ENCODE measurements at places on chromosomes 1 and 21.

- DNase-seq, result no peak
Observed at GRCh38 chr21:42590431-42591131, 62.8 kb upstream of the PDE9A start.

GRCh38 chr21:34687065-34687464, 18.3 kb downstream of the CLIC6 start:
- no peak for DNase-seq

DNA sequence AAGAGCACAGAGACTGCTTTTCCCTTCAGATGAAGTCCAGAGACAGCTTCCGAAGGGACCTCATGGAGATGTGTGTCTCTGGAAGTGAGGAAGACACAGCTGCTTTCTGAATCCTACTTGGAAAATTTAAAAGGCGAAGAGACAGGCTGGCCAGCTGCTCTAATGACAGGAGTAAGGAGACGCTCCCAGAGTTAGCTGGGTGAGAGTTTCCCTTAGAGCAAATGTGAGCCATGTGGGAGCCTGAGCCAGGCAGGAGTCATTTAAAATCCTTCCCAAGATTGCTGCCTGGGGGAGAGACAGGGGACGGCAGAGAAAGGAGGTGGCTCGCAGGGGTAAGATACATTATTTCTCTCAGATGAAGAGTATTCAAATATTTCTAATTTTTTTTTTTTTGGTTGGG, 53.1 kb downstream of the ZNF326 start:
- no peak for DNase-seq

DNA sequence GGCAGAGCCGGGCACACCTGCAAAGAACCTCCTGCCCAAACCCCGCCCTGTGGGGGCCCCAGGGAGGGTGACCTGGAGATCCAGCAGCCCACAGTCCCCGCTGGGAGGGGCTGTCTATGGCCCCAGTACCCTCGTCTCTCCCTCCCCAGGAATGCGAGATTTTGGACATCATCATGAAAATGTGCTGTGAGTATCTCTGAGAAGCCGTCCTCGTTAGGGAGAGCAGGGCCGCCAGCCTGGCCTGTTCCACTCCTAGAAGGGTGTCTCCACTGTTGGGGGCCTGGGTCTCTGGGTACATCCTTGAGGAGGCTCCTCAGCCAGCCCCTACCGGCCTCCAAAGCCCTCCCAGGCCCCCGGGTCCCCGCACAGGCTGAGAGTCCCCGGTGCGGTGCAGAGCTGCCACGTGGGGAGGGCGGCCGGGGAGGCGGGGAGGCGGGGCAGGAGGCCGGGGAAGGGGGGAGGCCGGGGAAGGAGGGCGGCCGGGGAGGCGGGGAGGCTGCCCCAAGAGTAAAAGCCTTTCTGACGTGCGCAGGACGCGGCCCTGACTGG, 18.7 kb downstream of the COL6A1 start:
- no peak for DNase-seq

GRCh38 chr21:29193072-29193471, 62.6 kb downstream of the MAP3K7CL start:
- DNase-seq, result no peak

GRCh38 chr1:12015001-12015491, 4.3 kb upstream of the MIIP start:
- DNase-seq, result no peak

DNA sequence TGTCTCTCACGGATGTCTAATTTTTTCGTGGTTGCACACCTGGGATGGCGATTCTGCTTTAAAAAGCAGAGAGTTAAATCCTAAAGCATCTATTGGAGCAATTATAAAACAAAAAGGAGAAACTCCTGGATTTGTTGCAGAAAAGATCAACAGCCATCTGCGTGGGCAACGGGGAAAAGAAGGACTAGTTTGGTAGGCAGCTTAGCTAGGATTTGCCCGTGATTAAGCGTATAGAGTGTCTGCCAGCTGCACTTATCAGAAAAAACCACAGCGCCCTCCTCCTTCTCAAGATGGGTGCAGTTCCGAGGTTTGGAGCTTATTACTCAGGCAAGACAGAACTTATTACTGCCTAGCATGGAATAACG, 526 bp upstream of the SLC25A24 start:
- no peak for DNase-seq

GRCh38 chr1:158559696-158560095, 5.5 kb upstream of the OR6Y1 start:
- no peak for DNase-seq

- DNase-seq, result no peak
Observed at GRCh38 chr1:55684131-55684650, 469.0 kb upstream of the USP24 start.

GRCh38 chr1:42302034-42302433, 33.0 kb downstream of the FOXJ3 start:
- no peak for DNase-seq

DNA sequence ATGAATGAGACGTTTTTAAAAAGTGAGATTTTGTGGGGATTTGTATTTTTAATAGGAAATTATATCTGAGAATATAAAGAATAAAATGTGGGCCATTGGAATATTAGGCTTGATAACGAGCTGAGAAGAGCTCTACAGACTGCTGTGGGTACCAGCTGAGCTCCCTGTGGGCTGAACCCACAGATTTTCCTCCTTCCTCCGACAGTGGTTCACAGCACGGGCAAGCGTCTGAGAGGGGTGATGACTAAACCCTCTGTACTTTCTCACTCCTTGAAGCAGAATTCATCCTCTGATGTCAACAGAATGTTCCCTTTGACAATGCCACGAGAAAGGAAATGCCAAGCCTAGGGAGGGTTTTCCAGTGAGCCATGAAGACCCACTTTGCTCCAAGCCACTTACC, 102.7 kb upstream of the AJAP1 start:
- DNase-seq, result no peak

DNA sequence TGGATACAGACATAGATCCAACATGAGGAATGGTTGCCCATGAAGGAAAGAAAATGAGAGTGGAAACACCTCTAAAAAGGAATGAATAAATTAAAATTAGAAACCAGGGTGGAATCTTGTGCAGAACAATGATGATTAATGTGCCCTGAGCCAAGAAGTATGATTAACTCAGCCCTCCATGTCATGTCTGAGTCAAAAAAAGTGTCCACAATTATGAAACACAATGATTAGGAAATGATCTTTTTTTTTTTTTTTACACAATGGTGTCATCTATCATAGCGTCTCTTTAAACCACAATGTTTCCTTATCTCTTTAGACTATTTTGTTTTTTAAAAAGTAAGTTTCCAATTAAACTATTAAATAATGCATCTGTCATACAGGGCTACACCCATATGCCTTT, 78.9 kb upstream of the RAB4A start:
- no peak for DNase-seq

DNA sequence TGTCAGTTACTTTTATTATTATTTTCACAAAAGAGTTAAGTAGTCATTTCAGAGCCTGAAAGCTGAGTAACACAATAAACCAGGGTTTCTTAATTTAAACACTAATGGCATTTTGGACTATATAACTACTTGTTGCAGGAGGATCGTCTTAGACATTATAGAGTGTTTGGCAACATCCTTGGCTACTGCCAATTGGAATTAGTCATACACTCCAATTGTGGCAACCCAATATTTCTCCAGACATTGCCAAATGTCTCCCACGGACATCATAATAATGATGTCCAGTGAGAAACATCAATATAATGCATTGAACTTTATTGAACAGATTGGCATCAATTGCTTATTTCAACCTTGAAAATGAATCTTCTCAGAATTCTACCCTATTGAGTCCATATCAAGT, 441.9 kb upstream of the ADGRL4 start:
- no peak for DNase-seq

DNA sequence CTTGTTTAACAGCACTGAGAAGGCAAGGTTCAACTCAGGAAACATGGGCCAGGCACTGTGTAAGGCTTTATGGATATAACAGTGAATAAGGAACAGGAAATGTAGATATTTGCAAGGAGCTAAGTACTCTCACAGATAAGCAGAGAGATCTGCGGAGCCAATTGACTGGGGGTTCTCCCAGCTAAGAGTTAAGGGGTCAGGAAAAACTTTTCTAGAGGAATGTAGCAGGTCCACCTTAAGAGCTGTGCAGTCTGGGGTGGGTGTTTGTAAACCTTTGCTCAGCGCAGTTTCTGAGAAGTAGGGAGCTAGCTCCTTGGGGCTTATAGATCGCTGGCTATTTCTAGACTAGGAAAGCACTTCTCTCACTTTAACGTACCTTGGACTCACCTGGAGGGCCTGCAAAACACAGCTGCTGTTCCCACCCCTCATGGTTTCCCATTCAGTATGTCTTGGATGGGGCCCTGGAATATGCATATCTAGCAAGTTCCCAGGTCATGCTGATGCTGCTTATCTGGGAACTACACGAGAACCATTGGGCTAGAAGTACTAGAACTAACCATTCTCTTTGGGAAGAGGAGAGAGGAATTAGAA, 51.7 kb downstream of the TLCD4 start:
- no peak for DNase-seq

- no peak for DNase-seq
Observed at GRCh38 chr1:167524651-167525050, 6.3 kb upstream of the CD247 start.

DNA sequence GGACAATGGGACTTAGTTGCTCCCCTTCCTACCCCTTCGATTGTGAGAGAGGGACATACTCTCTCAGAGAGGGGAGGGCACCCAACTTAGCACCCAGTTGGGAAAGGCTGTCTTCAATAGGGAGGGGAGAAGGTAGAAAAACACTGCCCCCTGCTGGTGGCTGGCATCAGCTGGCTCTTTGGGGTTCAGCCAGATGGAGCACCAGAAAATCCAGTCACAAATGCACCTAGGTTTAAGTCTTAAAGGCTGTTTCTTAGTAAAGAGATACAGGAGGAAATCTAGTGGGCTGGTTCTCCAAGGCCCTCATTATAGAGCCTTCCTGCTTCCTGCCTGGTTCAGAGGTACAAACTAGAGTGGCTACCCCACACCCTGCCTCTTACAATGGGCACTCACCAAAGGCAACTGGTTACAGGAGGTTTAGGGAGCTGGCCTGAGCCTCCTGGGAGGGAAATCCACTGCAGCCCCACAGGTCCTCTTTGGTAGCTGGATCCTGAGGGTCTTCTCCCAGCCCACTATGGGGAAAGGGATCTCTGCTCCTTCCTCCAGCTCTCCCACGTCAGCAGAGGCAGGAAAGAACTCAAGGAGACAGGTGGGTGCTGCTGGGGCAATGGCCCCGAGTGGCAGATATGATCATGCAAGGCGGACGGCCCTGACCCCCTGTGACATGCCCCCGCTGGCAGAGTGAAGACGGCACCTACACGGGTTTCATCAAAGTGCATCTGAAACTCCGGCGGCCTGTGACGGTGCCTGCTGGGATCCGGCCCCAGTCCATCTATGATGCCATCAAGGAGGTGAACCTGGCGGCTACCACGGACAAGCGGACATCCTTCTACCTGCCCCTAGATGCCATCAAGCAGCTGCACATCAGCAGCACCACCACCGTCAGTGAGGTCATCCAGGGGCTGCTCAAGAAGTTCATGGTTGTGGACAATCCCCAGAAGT, 28.3 kb downstream of the EIF2D start:
- peak; percentile 86 for DNase-seq

DNA sequence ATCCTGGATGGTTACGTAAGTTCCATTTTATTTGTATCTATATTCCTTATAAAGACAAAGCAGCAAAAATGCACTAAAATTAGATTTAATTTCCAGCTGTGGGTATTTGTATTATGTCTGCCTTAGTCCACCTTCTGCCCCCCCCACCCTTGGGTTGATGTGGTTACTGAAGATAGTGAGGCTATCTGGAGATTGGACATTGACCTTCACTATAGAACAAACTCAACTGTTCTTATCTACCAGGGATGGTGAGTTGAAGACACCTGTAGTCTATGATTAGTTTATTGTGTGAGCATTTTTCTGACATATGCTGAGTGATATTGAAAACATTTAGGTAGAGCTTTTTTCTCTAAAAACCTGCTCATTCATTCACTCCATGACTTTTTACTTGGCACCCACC, 122.2 kb downstream of the NFIA start:
- DNase-seq, result no peak

DNA sequence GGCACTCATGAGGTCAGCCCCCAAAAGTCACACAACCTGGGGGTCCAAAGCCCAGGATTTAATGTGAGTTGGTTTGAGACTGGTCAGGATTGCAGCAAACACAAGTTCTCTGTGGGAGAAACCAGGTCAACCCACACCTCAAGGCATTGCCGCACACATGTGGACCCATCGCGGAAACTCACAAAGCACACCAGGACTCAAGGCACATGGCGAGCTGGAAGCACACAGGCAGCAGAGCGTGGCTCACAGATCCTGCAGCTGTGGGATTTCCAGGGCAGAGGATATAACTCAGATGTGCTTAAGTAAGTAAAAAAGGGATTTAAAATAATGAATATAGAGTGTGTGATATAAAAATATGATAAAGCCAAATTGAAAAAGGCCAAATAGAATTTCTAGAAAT, 51.6 kb upstream of the ADARB1 start:
- DNase-seq, result no peak

DNA sequence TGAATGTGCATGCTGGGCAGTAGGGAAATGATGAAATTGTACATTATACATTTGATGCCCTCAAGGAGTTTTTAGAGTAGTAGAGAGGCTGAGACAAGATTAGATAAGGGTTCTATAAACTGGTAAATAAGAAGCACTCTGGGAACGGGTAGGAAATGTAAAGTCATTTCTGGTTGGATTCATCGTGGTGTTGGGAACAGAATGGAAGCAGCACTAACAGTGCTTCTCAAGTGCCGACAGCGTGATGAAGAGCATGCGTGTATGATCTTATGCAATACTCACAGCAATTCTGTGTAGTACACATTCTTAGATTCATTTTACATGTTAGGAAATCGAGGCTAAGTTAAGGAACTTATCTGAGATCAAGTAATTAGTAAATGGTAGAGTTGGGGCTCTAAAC, 45.9 kb downstream of the GPR88 start:
- no peak for DNase-seq

- no peak for DNase-seq
Observed at GRCh38 chr1:180112984-180113647, 41.6 kb upstream of the QSOX1 start.

- DNase-seq, result no peak
Observed at GRCh38 chr1:1306070-1306660, 1.6 kb downstream of the ACAP3 start.

- no peak for DNase-seq
Observed at GRCh38 chr1:184691719-184692324, 62.8 kb downstream of the EDEM3 start.

GRCh38 chr21:46662765-46663500, 27.5 kb downstream of the PRMT2 start:
- DNase-seq, result no peak

DNA sequence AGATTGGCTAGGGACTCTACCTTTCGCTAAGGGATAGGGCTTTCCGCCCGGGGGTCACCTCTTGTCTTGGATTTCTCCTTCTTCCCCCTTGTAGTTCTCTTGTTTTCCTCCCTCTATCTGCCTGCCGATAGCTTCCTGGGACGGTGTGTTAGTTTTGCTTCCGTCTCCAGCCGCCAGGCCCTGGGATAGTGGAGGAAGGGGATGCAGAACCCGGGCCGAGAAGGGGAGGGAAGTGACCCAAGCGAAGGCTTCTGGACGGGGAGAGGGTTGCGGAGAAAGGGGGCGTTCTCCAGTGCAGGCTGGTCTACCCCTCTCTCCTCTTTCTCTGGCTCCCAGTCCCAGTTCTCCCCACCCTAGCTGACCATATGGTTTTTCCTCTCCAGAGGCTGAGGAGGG, 871 bp downstream of the TUFT1 start:
- no peak for DNase-seq

All from activated CD8-positive, alpha-beta memory T cell treated with anti-CD3 and anti-CD28 coated beads for 1 hour (primary cell).